Stimulated activated CD8-positive, alpha-beta memory T cell treated with anti-CD3 and anti-CD28 coated beads, Interleukin-7, amount 100 ng/mL, for 1 hour (primary cell): ENCODE measurements at places on chromosomes 16 and 17.

GRCh38 chr16:57022445-57022844 lies 33.1 kb downstream of the NLRC5 start:
- DNase-seq, result no peak

DNA sequence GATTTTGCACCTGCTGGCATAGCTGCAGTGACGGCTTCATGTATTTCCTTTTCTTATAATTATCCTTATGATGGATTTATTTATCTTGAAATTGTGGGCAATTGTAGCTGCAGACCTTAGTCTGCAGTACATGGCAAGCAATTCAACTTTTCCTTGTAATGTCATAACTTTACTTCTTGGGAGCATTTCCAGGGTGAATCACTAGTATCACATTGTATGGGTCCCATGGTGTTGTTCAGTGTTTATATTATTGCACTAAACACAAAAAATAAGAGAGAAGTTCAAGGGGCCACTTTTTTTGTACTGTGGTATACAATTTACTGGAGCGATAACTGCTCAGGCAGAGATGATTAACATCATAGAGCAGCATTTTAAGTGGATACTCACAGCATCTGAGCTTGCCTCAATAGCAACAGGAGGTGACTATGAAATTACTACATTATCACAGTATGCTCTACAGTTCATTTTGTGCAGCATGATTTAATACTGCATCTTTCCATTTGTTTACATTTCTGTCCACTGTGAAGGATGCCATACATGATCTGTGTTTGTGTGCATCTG lies 169.5 kb downstream of the STX8 start:
- no peak for DNase-seq

GRCh38 chr17:44961921-44962350 lies 6.2 kb downstream of the C1QL1 start:
- DNase-seq, result no peak

DNA sequence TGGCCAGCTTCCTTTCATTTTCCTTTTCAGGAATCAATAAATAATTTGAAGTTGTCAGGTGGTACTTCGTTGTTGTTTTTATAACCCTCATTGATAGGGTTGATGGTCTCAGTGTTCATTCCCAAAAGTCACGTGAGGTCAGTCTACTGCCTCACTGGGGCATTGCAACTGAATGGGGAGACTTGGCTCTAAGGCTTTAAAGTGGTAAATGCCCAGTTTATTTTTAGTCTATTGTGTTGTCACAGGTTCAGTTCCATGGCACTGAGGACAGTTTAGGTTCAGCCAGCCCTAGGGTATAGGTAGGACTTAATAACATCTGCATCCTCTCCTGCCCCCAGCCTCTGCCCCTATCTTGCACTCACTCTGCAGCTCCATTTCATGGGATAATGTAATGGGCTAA lies 33.5 kb upstream of the NGFR start:
- DNase-seq, result no peak

DNA sequence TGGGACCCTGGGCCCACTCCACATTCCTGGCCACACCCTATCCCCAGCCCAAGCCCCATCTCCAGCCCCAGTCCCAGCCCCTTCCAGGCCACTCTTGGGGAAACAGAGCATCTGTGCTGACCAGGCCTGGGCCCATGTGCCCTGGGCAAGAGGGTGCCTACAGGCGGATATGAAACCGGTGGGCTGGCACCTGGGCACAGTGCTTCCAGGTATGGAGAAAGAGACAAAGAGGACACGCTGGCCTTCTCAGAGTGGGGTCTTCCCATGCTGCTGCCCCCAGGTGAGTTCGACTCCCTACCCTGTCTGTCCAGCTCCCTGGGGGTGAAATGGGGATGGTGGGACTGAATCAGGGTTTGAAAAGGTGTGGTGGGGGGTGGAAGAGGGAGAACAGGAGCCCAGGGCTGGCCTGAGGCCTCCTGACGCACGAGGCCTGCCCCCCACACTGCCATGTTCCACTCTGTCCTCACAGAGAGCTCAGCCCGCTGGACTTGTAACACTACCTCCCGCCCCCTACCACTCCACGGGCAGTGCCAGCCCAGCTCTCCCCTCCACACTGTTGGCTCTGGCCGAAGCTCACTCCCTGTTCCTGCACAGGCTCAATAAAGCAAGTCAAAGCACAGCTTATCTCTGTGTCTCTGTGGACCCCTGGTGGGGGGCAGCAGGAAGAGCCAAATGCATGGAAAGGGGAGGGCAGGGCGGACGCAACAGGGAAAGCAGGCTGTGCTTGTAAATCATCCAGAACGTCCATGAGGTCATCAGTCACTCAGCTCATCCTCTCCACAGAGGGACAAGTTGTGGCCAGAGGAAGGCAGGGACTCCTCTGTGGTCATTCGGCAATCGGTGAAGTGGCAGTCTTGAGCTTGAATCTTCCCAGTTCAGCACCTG lies 71.1 kb upstream of the TMEM97 start:
- no peak for DNase-seq
